ENCODE measurements at places on chromosomes 12 and 14.

- no peak for DNase-seq
Measured at GRCh38 chr12:53098354-53098981, 1.0 kb downstream of the IGFBP6 start.

DNA sequence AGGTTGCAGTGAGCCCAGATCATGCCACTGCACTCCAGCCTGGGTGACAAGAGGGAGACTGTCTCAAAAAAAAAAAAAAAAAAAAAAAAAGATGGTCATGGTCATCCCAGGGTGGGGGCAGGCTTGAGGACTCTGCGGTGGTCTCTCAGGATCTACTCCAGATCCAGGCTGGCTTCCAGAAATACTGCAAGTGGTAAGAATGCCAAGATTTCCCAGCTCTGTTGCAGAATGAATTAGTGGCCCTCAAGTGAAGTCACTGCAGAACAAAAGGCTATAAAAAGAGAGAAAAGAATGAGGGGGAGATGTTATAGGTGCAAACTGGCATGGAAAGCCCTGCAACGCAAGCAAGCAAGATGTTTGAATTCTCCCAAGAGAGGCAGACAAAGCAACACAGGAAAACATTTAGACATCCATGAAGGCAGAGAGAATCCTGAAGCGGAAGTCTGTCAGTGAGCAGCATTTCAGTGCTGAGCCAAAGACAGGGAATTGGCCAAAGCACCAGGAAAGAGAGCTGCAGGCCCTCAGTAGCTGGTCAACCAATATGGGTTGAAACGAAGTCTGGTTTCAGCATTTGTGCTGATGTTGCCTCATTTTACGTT is 31.9 kb upstream of the ETFBKMT start:
- DNase-seq: no peak

DNA sequence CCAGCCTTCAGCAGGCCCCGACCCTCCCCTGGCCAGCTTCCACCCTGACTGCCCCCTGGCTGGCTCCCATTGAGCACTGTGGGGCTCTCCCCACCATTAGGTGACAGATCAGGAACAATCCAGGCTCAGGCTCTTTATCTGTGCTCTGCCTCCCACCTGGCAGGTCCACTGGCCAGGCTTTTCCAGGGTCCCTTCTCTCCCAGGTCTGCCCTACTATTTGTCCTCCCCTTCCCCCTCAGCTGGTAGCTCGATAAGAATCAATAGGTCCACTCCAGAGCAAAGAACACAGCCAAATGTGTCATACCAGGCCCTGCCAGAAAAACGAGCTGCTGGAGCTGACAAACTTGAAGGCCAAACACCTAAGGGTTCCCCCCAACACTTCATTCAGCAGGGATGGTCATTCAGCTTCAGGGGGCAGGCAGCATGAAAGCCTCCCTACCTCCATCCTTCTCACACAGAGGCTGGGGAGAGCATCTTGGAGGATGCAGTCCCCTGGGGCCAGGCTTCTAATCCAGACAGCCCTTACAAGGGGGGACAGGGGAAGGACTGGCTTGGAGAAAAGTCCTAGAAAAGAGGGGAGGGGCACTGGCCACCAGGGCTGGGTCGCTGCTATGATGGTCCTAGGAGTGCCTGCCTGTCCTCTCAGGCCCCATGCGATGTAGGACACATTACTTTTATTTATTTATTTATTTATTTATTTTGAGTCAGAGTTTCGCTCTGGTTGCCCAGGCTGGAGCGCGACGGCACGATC is 1.9 kb upstream of the KRT18 start:
- DNase-seq: no peak

GRCh38 chr12:106953352-106954250 is 2.1 kb upstream of the TMEM263 start:
- DNase-seq: no peak

GRCh38 chr14:104588066-104588857 is 8.7 kb downstream of the C14orf180 start:
- DNase-seq: no peak

DNA sequence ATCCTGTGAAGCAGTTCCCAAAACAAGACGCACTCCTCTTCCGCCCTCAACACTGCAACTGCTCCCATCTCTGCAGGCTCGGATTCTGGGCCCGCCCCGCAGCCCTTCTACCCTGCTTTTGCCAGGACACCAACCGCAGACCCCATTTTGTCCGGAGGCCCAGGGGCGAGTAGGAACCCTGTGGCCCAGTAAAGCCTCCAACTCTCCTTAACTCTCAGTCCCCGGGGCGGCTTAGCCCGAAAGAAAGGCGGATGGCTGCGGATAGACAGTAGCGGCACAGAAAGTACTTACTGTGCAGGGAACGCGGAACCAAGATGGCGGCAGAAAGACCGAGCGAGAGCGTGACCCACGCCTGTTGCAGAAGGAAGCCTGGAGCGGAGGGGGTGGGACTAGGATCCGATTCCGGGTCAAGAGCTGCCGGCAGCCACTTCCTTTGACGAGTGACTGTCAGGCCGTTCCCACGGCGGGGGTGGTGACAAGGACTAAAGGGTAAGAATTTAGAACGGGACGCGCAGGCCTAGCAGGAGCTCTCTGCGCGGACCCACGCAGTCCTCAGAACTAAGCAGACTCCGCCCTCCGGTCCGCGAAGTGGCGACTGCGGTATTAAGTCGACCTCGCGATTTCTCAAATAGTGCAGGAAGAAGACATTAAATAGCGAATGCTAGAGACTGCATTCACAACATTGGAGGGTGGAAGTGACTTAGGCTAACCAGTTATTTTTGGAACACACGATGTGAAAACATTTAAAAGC is at the start of gene NACA:
NACA (minus strand) TSS at position 328 of the 751 bp plus-strand sequence. CDS start 778 bp downstream, outside the sequence.
- DNase-seq: peak; percentile 92

GRCh38 chr12:132416121-132416673 is 73.8 kb upstream of the FBRSL1 start:
- DNase-seq: no peak

Measured in activated naive CD4-positive, alpha-beta T cell (primary cell).